ENCODE measurements at places on chromosomes 11 and 22.

DNA sequence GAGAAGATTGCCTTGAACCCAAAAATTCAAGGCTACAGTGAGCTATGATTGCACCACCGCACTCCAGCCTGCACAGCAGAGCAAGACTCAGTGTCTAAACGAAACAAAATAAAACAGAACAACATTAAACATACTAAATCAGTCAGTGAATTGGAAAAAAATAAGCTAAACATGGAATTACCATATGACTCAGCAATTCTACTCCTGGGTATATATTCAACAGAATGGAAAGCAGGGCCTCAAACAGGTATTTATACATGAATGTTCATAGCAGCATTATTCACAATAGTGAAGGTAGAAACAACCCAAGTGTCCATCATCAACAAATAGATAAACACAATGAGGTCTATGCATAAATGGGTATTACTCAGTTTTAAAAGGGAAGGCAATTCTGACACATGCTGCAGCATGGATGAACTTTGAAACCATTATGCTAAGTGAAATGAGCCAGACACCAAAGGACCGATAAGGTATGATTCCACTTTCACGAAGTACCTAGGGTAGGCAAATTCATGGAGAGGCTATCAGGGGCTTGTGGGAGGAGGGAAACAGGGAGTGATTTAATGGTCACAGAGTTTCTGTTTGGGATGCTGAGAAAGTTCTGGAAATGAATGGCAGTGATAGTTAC is 15.5 kb downstream of the NTM start:
- DNase-seq, result no peak

DNA sequence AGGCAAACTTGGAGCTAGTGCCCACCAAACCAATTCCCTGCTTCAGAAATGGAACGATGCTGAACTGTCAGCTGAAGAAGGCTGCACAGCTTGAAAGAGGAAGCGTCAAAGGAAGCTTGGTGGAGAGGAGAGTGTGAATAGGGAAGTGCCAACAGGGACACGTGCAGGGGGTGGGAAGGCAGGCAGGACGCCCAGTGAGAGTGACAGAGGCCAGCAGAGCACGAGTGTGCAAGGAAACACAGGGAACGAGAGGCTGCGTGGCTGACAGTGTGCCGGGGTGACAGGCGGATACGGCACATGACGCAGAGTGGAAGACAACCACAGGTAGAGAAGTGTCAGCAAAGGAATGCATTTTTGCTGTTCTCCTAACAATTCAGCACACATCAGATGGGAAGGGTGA is 196.4 kb downstream of the LARGE1 start:
- DNase-seq, result no peak

- no peak for DNase-seq
These were observed 81.5 kb downstream of the MPPED1 start for GRCh38 chr22:43493297-43493696.

GRCh38 chr22:25402501-25403283 is 161.8 kb upstream of the GRK3 start:
- no peak for DNase-seq

DNA sequence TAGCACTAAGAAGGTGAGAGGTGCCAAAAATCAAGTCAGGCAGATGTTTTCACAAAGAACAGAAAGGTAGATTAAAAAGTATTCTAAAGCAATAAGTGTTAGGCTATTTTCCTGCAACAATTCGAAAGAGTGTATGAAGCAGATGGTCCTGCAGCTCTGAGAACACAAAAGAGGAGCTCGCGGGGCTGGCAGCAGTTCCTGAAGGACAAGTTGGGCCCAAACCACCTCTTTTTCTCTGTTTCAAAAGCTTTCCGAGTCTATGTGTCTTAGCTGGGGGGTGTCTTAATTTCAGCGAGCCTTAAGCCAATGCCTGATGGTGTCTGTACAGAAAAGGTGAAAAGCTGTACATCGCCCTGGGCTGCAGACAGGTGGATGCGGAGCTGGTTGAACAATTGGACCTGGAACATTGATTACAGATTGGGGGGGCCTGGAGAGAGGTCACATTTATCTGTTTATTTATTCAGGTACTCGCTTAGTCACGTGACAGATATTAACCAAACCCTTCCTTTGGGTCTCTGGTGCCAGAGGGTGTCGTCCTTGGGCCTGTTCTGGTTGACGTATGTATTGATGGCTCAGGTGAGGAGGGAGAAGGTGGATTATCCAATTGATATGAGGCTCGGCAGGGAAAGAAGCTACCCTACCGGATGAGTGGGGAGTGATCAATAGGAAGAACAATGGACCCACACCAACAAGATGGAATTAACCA is 24.7 kb downstream of the GRIK4 start:
- no peak for DNase-seq

DNA sequence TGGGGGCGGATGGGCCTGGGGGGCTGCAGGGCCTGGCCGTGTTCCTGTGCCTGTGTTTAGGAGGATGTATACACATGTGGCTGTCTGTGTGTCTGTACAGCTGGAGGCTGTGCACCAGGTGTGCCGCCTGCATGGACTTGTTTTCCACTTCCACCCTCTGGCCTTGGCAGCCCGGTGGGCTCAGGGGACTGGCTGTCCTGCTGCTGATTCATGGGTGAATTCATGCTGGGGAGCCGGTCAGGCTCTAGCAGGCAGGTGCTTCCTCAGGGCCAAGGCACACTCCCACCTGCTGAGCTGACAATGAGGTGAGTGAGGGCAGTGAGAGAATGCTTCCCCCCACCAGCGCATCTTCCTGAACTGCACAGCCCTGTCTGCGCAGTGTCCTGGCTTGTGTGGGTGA is 88.4 kb downstream of the CCDC81 start:
- no peak for DNase-seq

DNA sequence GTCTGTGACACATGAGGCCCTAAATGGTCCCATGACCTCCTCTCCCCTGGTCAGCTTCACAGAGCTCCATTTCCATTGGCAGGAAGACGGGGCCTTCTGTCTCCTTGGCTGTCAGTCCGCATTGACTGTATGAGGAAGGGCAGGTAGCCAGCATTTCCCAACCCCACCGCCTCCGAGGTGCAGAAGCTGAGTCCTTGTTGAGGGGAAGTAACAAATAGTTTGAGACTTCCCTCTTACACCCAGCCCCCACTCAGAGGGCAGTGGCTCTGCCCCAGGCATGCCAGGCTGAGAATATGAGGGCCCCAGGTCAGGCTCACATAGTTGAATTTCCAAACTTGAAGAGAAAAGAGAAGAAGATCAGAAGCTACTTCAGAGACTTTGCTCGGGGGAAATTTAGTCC is 611.1 kb downstream of the BRD1 start:
- no peak for DNase-seq

DNA sequence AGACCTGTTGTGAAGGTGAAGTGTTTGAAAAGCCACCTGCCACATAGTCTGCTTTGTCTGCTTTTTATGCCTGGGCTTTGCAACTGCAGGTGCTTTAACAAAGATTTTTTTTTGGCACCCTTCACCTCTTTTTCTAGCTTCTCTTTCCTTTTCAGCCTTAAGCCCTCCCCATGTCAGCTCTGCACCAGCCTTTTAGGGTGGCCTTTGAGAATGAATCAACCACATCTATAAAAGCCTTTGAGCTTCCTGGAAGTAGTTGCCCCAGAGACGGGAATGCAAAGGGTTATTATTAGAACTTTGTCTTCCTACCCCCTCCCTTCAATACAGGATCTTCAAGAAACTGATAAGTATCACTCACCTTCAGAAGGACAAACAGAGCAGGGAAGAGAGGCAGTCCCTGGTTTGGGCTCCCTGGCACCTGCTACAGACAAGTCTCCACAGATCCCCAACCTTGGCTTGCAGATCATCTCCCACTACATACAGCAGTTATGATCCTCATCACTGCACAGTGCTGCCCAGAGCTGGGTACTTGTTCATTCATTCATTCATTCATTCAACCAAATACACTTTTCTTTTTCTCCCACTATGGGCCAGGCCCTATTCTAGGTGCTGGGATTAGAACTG is 8.0 kb downstream of the PVALB start:
- DNase-seq, result no peak

DNA sequence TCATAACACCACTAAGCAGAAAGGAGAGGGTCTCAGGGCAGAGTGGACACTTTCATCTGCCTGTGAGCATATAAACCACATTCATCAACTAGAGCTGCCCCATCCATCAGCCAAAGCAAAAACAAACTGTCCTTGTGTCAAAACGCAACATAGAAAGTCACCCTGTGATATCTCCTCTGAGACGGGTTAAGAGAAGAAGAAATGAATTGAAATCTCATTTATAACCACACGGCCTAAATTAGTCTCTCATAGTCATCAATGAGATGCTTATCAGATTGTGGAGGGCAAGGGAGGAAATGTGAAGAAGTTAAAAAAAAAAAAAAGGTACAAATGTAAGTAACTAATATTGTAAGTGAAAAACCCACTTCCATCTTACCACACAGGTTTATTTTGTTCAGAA is 75.7 kb downstream of the SIK3 start:
- no peak for DNase-seq

DNA sequence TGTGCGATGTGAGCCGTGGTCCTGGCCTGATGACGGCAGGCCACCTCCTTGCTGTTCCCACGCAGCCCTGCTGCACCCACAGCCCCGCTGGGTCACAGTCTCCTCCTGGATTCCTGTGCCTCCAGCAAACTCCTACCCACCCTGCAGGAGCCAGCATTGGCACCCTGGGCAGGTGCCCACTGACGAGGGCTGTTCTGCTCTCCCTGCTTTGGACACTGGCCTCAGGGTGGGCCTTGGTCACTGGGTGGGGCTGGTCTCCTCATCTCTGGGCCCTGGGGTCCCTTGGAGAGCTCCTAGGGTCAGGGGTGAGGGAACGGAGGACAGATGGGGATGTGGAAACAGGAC is 12.7 kb downstream of the TSPAN4 start:
- no peak for DNase-seq

- DNase-seq, result no peak
These were observed 1209.3 kb downstream of the BRD1 start for GRCh38 chr22:48618326-48618725.

GRCh38 chr22:35956850-35957249 is 71.8 kb downstream of the RBFOX2 start:
- DNase-seq, result no peak

DNA sequence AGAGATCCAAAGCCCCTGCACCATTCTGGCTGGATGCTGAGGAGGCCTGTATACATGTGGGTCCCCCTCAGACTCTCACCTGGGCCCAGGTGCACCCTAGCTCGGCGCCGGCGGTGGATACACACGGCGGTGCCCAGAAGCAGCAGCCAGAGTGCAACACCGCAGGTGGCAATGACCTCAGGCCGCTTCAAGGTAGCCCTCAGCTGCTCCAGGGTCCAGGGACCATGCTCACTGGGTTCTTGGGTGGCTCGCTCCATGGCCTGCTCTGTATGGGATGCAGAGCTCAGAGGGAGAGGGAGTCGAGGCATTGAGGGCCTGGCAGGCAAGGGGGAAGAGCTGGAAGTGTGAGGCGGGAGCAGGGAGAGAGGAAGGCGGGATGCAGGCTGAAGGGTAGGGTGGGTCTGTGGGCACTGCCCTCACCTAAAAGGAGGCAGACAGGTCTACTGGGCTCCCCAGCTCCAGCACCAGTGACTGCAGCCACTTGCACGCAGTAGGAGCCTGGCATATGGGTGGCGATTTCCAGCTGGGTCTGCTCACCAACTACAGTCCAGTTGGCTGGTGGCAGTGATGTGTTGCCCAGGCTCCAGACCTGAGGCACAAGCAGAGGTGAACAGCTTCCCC is 3.8 kb downstream of the ROBO4 start:
- no peak for DNase-seq

DNA sequence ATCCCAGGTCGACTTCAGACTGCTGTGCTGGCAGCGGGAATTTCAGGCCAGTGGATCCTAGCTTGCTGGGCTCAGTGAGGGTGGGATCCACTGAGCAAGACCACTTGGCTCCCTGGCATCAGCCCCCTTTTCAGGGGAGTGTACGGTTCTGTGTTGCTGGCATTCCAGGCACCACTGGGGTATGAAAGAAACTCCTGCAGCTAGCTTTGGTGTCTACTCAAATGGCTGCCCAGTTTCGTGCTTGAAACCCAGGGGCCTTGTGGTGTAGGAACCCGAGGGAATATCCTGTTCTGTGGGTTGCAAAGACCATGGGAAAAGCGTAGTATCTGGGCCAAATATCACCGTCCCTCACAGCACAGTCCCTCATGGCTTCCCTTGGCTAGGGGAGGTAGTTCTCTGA is 254.8 kb downstream of the GRIK4 start:
- no peak for DNase-seq

GRCh38 chr11:12215181-12215593 is 104.8 kb downstream of the MICAL2 start:
- DNase-seq, result no peak

DNA sequence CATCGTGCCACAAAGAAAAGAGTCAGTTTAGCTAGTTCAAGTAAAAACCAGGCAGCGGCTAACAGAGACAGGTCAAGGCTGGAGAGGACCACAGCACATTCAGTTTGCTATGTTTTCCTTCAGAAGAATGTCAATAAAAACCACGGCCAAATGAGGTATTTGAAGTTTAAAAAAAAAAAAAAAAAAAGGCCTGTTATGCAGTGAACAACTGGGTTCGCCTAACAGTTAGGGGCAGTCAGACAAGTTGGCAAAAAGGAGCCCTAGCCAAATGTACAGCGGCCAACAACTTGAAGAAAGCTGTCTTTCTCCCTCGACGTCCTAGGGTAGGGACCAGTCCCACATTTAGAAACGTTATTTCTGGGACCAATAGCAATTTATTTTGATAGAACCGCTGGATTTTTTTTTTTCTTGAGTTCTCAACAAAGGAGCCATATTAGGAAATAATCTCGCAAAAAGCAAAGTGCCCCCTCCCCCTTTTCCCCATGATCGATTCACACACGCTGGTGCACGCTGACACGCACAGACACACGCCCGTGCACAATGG is 237.8 kb downstream of the TTC28 start:
- no peak for DNase-seq

GRCh38 chr11:85965202-85965601 is 103.7 kb downstream of the PICALM start:
- DNase-seq, result no peak

GRCh38 chr11:68380786-68381622 is 68.6 kb downstream of the LRP5 start:
- no peak for DNase-seq

DNA sequence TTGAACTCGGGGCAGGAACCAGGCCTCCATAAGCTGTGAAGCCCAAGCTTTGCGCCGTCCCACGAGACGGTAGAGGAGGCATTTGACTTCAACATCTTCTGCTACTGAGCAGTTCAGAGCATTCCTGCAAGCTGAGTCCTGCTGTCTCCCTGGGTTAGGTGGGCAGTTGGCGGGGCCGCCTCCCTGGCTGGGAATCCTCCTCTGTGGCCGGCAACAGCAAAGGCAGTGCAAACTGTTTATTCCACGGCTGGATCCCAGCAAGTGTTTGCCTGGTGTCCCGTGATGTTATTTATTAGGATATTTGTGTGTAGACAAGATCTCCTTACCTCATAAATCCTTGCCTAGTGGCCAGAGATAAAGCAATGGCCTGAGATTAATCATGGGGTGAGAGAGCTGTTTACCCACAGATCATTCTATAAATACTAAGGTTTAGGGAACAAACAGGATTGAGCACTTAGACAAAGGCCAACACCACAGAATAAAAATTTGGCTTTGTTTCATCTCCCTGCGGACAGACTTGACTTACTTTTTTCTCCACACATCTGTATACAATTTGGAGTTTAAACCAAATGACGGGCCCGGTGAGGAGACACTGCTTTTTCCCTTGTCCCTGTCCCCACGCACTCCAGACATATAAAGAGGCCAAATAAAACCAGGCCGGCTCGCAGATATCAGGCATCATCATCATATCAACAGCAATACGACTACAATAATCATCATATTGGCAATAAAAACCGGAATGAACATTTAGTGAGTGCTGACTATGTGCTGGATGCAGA is 63.4 kb downstream of the NAT10 start:
- DNase-seq, result no peak
